ENCODE measurements at places on chromosomes 1 and 21.
A peak's percentile ranks its signal among the peaks of the same experiment; 100 is the strongest.

DNA sequence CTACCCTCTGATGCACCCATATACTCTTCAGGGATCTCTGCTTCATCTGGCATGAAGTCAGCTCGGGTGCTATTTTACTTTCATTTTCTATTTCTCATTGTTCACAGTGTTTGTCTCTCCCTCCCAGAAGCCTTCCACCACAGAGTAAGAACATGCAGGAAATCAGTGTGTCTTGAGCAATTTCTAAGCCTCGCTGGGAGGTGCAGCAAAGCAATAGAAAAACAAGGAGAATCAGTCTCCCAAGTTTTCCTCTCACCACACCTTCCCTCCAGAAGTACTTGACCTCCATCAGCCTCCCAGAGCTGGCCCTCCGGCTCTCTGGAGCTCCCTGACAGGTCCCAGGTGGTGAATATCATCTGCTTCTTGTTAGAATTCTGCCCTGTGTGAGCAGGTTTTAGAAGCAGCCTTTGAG, 594.7 kb upstream of the CAMK1G start:
- peak; percentile 40 for DNase-seq

DNA sequence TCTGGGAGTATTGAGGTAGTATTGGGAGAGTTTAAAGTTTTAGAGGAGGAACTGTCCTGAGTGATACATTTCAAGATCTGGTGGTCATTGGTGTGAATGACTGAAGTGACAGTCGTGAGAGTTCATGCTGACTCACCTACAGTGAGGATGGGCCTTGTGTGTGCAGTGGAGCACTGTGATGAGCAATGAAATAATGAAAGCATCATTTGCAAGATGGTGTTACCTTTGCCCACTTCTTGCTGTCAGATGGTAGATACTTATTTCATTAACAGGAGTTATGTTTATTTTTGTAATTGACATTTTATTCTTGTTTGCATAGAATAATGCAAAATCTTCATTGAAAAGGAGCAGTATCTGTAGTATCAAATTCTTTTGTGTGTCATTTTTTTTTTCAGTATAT, 29.0 kb downstream of the POU2F1 start:
- DNase-seq, result no peak

GRCh38 chr1:95018602-95019369, 54.0 kb downstream of the ALG14 start:
- DNase-seq, result no peak

GRCh38 chr1:160083968-160084770, 2.8 kb downstream of the KCNJ9 start:
- peak; percentile 75 for DNase-seq

DNA sequence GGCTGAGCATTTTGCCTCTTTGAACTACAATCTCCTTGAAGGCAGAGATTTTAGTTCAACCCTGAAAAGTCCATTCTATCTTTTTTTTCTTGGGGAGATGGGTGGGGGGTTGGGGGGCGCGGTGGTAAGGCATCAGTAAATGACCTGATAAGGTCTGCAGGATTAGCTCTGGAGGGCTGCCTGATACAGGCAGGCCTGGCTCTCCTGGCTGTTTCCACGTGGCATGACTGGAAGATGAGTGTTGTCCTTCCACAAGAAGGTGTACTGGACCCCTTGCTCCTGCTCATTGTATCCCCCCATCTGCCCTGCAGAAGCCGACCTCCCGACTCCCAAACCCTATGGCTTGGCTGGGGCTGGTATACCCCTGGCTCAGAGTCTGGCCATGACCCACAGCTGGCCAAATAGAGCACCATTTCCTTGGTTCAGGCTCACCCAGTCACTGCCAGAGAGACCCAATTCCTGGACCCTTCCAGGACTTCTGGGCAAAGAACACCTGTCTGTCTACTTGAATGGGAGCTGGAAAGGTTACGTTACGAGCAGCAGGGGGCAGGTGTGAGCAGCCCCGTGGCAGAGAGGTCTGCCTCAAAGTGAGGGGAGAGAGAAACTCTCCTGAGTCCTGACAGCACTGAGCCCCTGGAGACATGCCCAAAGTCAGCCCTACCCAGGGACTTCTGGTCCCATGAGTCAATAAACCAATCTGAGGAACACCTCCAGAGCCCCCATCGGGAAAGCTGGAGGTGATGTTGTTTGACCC, 17.0 kb downstream of the DHRS3 start:
- no peak for DNase-seq

DNA sequence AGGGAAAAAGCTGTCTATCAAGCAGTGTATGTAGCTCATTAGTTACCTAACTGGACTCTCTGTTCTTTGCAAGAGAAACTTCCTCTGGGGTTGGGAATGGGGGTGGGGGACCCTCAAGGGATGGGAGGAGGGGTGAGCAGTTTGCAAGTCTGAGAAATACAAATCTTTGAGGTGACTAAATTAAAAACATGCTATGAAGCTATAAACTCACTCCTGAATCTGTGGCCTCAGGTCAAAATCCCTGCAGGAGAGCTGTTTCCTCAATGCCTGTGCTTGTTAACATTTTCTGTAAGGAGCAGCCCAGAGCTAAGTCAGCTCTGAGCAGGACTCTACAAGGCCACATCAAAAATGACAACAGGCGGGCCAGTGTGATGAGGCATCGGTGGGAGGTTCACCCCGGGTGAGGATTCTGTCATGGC, 32.8 kb upstream of the PTPRC start:
- no peak for DNase-seq

- no peak for DNase-seq
These were observed 103.4 kb downstream of the DENND1B start for GRCh38 chr1:197671920-197672319.

- no peak for DNase-seq
These were observed 37.8 kb downstream of the GPA33 start for GRCh38 chr1:167052389-167052788.

GRCh38 chr1:38050397-38051078, 3.9 kb upstream of the POU3F1 start:
- DNase-seq, result no peak

- no peak for DNase-seq
These were observed 221.6 kb downstream of the LTN1 start for GRCh38 chr21:28770867-28771661.

DNA sequence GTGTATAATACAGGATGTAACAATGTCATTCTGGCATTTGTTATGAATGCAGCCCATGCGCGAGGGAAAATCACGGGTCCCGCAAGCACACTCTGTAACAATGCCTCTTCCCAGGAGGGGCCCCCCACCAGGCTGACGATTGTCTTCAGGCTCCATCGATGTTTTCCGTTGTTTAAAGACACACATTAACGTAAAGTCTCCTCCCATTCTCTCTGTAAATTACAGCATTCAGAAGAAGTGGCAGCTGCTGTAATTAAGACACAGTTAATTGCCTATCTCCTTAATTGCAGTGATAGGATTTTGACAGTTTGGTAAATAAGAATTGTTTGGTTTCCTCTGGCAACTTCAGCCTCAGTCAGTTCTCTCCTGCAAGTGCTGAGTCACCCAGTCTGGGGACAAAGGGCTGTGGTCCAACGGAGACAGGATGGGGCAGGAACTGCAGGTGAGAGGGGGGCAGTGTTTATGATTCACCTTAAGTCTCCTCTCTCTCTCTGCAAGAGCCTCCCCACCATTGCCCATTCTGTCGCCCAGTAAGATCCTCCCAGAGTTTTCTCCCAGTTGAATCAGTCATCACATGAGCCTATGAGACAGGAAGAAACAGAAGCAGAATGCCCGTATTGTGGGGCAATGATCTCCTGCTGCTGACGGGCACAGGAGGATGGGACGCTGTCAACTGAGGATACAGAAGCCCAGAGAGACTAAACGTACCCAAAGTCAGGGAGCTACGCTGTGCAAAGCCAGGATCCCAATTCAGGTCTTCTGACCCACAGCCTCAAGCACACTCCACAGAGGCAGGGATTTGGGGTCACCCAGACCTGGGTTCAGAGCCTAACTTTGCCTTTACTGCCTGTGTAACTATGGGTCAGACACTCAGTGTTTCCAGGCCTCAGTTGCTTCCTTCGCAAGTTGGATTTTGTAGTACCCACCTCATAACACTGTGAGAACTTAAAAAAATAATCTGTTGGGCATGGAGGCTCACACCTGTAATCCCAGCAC, 110.0 kb downstream of the ADSS2 start:
- peak; percentile 24 for DNase-seq

DNA sequence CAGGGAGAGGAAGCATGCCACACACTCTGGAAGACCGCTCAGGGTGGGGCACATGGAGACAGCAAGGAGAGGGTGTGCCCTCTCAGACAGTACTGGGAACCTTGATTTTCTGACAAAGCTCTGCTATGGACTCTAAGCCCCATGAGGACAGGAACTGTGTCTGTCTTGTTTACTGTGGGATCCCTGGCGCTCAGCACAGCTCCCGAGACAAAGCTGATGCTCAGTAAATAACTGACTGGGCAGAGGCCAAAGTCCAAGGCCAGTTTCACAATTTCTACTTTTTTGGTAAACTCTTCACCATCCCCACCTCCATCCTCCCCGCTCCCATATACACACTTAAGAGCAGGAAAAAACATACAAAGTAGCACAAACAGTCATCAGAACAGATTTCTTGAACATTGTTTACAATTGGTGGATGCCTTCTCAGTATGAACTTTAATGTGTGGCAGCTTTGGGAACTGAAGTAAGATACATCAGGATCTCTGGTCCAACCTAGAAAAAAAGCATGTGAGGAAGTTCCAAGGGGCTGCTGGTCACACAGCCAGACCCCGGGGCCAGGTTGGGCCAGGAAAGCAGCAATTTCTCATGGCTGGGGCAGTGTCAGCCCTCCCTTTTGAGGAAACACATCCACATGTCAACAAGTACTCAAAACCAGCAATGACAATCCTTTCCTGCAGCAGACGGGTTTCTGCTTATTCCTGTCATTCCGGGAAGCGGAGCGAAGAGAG, 5.6 kb upstream of the AHCYL1 start:
- DNase-seq, result no peak

GRCh38 chr1:39735731-39736130, 3.0 kb upstream of the PPIE start:
- peak; percentile 96 for DNase-seq

- DNase-seq, result no peak
These were observed 661.6 kb upstream of the PKN2 start for GRCh38 chr1:88022516-88022915.

DNA sequence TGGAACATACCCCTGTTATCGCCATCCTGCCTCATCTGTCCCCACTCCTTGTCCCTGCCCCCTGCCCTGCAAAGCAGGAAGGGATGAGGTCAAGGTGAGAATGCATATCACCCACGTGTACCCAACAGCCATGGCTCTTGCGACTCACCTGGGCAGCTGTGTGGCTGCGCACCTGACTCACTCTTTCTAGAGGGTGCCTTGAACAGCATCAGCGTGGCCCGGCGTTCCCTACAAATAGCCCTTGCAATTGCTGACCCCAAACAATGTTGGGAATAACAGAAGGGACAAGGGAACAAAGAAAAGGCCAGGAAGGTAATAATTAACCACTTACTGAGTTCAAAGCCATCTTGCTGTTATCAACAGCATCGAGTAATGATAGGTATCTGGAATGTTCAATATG, 10.2 kb downstream of the TMPRSS2 start:
- no peak for DNase-seq

DNA sequence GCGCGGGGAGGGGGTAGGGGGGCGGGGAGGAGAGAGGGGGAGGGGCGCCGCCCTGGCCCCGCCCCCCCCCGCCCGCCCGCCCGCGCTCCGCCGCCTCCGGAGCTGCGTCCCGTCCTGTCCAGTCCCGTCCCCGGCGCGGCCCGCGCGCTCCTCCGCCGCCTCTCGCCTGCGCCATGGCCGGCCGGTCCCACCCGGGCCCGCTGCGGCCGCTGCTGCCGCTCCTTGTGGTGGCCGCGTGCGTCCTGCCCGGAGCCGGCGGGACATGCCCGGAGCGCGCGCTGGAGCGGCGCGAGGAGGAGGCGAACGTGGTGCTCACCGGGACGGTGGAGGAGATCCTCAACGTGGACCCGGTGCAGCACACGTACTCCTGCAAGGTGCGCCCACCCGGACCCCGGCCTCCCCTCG, at the start of gene AGRN:
AGRN (plus strand) TSS at position 121 of the 405 bp plus-strand sequence; CDS start at position 174, 53 bp downstream.
- DNase-seq, result no peak

DNA sequence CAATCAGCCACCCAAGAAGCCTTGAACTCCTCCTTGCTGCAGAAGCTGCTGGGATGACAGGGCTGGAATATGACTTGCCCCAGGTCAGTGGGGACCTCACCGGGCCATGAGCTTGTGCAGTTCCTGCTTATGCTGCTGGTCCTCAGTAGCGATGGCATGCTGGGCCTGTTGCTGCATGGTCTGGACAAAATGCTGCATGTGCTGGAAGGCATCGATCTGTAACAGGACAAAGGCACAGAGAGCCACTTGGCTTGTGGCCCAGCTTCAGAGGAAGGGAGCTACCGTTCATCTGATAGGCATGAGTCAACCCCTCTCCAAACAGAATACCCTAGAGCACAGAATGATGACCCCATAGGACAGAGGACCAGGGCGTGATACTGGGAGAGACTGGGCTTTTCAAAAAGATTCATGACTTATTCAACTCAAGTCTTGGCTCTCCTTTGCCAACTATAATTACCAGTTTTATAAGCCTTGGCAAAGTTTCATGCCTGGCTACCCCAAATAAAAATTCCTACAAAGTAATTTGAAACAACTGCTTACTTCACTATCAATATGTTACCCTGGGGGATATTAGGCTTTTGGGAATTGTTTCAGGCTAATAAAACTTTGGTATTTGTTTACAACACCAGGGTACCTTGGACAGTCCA, 34.7 kb upstream of the EXOSC10 start:
- DNase-seq, result no peak

DNA sequence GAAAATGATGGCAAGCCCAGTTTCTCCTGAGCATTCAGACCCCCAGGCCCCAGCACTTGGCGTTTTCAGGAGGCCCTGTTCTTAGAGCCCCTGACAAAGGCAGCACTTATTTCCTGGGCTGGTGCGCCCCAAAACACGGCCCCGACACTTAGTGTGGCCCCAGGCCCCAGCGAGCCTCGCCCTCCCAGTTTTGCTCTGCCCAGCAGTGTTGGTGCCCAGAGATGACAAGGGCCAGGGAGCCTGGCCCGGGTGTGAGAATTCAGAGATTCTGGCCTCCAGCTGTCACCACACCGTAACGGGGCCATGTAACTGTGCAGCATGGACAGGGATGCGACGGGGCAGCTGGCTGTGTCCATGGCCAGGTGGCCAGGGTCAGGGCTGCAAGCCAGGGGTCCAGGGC, 18.0 kb upstream of the ARHGEF16 start:
- DNase-seq, result no peak

- no peak for DNase-seq
These were observed 6.6 kb downstream of the SLC2A5 start for GRCh38 chr1:9062846-9063245.

DNA sequence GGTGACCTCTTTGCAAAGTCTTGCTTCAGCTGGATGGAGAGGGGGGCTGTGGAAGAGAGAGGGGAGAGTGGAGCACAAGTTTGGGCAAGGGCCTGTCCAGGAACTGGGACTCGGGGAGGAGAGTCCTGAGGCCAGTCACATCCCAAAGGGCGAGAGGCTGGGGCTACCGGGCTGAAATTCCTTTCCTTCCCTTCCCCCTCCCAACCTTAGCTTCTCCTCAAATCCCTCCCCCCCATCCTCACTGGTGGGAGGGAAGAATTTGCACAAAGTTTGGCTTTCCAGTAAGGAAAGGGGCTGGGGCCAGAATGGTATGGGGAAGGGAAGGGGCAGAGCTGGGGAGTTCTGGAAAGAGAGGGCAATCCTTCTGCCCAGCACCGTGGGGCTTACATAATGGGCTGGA, 854 bp downstream of the CNTN2 start:
- no peak for DNase-seq

- DNase-seq, result no peak
These were observed 78.9 kb downstream of the OBSCN start for GRCh38 chr1:228286505-228287417.

Data from NCI-H2107 (cell line).